ENCODE measurements at places on chromosomes 3 and 15.

DNA sequence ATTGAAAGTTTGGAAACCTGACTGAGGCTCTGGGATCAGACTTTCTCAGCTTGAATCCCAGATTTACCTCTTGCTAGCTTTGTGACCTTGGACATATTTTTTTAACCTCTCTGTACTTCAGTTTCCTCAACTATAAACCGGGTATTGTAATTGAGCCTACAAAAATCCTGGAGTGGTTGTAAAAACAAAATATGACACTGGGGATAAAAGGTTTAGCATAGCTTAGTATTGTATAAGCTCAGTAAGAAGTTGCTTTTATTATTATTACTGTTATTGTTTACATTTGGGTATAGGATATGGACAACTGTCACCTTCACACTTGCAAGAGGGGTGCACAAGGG is 21.5 kb downstream of the C2CD4A start:
- no peak for DNase-seq

DNA sequence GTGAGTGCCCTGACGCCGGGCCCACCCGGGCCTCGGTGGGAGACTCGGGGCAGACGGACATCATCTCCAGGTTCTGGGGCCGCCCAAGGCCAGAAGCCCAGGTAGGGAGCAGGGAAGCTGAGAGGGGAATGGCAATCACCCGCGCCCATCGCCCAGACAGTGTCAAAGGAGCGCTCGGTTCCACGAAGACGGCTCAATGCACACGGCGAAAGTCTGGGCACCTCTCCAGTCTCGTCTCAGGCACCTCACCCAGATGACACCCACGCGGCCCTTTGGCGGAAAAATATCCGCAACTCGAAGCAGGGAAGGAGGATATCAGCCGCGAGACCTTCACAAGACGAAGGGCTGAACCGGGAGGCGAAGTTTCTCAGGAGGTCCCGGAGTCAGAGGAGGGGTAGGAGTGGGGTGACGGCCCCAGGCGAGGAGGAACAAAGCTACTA is 916 bp downstream of the IL17RD start:
- no peak for DNase-seq

- no peak for DNase-seq
These were observed 82.9 kb downstream of the IQSEC1 start for GRCh38 chr3:12990306-12990705.

DNA sequence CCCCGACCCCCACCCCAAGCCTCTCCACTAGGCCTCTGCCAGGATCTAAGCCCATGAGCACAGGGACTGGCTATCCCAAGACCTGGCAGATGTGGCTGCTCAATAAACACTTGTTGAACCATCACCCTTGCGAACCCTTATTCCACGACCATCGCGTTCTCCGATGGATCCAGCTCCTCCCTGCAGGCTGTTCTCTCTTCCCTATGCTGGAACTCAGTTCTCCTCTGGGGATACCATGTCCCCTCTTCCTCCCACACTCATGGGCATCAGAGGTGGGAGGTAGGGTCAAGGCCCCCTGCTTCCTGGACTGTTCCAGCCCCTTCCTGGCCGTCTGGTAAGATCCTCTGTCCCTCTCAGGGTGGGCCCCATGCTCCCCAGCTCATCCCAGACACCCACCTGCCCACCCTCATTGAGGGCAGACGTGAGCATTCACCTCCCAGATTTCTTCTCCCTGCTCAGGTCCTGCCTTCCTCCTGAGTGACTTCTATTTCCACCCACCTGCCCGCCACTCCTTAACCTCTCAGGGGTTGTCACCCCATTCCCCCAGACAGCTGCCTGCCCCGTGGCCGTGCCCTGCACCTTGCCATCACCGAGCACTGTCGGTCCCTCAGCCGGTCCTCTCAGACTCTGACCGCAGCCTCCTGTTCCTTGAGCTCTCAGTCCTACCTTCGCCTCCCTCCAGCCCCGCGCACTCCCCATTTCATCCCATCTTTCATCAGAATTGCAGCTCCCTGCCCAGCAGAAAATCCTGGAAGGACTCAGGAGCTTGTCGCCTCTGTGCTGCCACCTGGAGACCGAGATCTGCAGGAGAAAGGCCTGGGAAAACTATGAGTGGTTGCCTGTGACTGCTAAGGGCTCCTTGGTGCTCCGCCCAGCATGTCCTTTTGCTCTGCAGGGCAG is 42.0 kb downstream of the PML start:
- DNase-seq: no peak

GRCh38 chr15:70280781-70281180 is 183.1 kb upstream of the TLE3 start:
- no peak for DNase-seq

GRCh38 chr3:70974747-70975146 is 608.8 kb downstream of the FOXP1 start:
- DNase-seq: no peak

GRCh38 chr3:132268956-132269355 is 48.3 kb upstream of the ACP3 start:
- no peak for DNase-seq

DNA sequence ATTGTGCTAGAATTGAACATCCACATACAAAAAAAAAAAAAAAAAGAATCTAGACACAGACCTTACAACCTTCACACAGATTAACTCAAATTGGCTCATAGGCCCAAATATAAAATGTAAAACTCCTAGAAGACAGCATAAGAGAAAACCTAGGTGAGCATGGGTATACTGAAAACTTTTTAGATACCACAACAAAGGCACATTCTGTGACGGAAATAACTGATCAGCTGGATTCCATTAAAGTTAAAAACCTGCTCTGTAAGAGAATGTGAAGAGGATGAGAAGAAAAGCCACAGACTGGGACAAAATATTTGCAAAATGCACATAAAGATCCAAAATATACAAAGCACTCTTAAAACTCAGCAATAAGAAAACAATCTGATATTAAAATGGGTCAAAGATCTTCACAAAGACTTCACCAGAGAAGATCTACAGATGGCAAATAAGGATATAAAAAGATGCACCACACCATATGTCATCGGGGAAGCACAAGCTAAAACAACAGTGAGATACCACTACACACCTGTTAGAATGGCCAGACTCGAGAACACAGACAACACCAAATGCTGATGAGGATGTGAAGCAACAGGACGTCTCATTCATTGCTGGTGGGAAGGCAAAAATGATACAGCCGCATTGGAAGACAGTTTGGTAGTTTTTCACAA is 167.9 kb downstream of the PDE8A start:
- no peak for DNase-seq

DNA sequence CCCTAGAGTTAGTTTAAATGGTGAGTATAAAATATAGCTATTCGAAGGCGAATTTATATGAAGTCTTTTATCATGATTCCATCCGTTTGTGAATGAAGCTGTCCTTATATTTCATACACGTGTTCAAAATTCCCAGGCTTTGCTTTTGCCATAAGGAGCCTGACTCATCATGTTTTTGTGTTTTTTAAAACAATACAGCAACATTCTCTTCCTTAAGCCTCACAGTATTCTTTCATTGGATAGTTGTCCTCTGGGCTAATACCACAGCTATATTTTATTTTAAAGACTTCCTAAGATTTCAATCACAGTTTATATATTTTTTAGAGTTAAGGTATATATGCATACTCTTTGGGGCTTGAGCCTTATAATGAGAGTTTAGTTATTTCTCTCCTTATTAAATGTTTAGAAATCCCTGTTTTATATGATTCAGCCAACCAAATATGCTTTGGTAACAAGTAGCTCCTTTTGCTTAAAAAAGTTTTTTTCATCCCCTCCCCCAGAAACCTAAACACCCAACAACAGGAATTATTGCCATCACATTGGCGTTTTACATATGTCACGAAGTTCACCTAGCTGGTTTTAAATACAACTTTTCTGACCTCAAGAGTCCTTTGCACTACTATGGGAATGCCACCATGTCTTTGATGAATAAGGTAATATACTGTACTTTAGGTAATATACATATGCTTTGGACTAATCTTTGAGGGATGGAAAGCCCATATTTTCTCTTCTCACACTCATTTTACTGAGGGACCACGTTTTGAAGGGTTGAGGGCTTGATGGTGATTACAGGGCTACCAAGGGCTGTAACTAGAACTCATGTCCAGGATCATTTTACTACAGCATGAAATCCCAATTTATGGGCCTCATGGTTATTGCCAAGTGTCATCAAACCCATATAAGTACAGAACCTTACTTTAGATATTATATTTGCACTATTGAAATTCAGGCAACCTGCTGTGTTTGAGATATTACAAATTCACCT is 28.5 kb downstream of the ST3GAL6 start:
- no peak for DNase-seq

DNA sequence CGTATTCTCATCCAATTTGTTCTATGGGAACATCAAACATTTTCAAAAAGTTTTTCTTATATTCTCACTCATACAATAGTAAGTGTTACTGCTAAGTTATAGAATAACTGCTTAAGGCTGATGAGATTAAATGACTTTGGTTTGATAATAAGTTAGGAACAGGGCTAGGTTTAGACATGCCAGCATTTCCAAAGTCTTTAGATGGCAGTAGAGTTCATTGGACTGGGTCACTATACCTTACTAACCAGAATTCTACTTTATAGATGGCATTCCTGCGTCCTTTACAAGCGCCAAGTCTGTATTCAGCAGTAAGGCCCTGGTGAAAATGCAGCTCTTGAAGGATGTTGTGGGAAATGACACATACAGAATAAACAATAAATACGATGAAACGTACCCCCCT is 21.7 kb downstream of the PLAAT1 start:
- DNase-seq: no peak

- DNase-seq: no peak
These were observed 47.2 kb downstream of the NMNAT3 start for GRCh38 chr3:139630542-139630941.

DNA sequence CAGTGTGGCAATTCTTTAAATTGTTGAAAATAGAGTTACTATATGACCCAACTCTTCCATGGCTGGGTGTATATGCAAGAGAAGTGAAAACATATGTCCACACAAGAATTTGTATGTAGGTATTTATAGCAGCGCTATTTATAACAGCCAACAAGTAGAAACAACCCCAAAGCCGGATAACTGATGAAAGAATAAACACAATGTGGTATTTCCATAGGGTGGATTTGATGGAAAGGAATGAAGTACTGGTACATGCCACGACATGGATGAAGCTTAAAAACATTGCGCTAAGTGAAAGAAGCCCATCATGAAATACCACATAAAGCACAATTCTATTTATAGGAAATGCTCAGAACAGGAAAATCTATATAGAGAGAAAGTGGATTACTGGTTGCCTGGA is 554.5 kb downstream of the AGBL1 start:
- DNase-seq: no peak

DNA sequence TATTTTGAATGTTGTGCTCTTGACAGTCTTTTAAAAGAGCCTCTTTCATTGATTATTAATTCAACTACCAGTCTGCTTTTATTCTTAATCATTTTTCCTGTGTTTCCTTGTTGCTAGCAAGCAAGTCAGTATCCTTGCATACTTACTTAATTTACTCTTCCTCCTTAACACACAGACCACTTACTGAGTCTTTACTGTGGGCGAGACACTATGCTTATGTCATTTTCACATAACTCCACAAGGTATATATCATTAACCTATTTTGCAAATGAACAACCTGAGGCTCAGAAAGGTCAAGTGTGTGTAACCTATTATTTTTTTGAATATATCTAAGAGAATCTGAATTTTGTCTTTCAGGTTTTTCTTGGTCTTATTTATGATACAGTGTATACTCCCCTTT is 130.9 kb downstream of the WDR76 start:
- DNase-seq: no peak

DNA sequence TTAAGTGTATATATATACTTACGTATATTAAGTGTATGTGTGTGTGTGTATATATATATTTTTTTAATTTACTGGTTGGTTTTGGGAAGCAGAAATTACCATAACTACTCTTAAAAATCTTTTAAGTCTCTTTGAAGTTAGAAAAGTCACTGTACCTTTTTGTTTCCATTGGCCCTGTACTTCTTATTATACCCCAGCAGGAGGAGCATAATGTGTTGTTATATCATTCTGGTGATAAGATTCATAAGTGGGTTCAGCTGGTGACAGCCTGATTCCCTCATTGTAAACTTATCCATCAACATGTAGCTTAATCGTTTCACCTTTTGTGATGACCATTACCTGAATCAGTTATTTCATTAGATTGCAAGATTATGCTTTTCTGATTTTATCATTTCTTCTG is 30.8 kb downstream of the MLH1 start:
- no peak for DNase-seq

DNA sequence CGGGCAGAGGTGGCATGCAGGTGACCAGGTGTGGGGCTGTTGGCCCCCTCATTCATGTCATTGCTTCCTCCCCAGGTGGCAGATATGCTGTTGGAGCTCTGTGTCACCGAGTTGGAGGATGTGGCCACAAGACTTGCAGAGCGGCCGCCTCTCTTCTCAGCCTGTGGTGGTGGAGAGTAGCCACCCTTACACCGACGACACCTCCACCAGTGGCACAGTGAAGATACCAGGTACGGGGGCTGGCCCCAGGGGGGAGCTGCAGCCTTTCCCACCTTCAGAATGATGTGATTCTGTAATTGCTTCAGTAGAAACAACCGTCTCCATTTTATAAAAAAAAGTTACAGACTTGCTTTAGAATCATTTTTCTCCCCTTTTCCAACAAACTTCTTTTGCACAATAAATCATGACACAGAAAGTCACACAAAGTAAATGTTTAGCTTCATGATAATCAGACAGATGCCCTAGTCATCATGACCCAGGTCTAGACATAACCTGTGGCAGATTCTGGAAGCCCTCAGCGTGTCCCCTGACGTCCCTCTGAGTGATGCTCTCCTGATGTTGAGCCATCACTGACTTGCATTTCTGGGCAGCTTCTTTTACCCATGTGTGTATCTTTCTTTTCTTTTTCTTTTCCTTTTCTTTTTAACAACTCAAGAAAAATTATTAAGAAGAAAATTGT is 76.0 kb upstream of the FAN1 start:
- DNase-seq: no peak

DNA sequence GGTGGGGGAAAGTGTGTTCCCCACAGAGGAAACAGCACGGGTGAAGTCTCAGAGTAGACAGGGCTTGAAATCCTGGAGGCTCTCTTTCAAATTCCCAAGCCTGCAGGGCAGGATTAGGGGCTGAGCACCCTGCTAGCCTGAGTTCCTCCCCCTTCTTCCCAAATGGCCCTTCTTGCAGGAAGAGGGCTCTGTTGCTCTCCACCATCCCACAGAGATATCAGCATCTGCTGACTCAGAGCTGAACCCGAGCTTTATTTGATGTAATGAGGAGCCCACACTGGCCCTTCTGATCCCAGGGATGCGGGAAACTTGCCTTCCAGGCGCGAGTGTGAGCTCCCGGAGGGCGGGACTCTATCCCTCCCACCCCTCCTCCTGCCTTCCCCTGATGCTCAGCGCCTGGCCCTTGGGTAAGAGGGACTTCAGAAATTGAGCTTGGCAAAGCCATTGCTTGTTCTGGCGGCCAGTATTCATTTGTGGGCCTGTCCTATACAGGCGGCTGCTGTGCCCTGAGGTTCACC is 1.4 kb upstream of the STRA6 start:
- DNase-seq: no peak

DNA sequence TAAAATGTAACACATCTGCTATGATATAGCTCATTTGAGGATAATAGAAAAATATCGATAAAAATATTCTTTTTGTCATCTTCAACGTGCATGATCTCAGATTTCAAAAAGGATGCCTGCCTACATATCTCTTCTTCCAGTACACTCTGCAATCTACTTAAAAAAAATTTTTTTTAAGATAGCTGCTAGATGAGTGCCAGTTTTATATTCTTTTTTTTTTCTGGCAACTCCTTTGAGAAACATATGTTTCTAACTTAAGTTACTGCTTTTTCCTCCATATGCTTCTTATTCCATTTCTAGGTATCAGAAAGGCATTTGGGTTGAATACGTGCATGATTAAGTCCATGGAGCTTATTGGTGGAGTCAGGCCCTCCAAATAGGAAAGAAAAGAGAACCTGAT is 160.4 kb downstream of the PPM1L start:
- DNase-seq: no peak

All from stimulated activated CD4-positive, alpha-beta T cell treated with anti-CD3 and anti-CD28 coated beads, TNF-alpha, amount 100 ng/mL, for 48 hours (primary cell).